EH (cell line): ENCODE measurements at places on chromosomes 5 and 9.

DNA sequence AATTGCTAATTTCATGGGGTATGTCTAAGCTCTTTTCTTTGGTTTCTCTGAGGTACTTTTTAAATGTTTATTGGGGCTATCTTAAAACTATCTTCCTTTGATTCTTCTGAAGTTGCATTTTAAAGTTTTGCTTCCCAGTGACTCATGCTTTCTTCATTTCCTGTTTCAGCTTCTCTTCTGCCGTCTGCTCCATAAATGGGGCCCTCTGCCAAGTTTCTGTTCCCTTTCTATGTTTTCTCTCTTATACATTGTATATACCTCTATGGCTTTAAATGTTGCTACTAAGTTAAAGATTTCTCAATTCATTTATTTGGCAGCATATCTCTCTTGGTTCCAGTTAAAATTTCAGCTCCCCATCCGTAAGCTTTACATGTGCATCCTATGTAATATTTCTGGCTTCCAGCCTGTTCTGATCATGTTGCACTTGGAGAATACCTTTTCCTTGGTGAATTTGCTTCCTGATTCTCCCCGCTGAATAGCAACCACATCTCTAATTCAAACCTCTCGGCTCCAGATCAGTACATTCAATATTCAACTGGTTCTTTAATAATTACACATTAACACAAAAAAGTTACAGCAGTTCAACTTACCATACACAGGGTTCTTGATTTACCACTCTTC, 125.3 kb downstream of the ST8SIA4 start:
- peak; percentile 83 for DNase-seq

DNA sequence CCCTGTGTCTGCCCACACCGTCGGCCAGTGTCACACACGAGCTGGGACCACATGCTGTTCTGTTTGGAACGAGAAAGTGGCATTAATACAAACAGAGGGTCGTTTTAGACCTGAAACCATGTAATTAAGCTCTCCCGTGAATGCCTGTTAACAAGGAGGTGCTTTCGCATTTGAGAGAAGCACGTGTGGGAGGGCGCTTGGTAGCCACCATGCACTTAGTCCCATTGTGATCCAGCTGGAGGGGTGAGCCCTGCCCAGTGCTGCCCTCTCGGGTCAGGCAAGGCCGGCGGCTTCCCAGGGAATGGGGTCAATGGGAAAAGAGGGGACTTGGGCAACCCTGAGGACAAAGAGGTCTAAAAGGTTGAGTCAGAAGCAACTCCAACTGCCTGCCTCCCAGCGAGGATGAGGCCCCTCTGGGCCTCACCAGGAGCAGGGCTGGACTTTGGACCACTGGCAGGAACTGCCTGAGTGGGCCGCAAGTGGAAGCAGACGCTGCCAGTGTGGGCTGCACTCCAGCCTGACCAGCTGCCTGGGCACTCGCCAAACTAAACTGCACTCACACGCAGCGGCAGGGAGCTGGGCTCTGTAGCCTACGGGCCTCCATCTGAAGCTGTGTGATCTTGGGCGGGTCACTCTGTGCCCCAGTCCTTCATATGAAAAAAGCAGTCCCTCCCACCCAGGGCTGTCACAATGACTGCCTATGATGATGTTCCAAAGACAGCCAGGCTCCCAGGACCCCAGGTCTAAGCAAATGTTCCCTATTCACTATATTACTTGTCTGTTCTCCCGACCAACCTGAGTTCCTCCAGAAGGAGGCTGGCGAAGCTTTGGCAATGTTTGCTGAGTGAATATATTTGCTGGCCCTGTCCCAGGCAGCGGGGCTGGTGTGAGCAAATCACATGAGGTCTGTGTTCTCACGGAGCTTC, 195.7 kb downstream of the CDK5RAP2 start:
- peak; percentile 68 for DNase-seq

DNA sequence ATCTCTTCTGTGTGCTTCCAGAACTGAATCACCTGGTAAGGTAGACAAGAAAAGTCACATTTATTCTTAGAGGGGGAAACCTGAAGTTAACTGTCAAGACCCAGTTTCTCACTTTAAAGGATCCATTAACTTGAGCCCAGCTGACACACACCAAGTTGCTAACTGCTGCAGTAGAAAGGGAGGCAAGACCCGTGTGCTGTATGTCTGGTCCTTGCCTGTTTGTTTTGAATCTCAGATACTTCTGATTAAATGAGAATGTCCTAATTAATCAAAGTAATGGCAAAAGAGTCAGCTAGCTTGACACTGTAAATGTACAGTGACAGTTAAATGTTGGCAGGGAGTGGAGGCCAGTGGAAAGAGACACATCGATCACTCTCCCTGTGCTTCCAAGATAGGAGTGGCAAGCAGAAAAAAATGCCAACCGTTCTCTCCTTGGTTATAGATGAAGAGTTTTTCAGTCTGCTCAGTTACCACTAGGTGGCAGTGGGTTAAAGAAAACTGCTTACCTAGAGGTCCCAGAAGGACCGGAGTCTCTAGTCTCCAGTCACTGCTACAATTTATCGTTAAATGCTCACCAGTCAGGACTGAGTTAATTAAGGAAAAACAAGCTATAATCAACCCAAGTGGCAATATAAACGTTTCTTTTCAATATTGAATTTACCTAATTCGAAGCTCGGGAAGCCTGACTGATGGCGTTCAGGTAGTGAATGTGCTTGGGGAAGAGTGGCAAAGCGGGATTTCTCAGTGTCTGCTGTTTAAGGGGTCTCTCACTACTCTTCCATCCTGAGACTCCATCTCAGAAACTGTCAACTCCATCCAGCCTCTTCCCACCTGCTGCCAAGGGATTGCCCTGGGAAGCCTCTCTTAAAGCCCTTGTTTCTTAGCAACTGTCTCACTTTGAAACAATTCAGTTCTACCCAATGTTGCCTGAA, 18.4 kb downstream of the LSM11 start:
- peak; percentile 74 for DNase-seq

- DNase-seq, result no peak
These were observed 34.4 kb downstream of the CFAP90 start for GRCh38 chr5:7816535-7816901.

- DNase-seq, result no peak
These were observed 82.2 kb downstream of the SHB start for GRCh38 chr9:37986771-37987258.

DNA sequence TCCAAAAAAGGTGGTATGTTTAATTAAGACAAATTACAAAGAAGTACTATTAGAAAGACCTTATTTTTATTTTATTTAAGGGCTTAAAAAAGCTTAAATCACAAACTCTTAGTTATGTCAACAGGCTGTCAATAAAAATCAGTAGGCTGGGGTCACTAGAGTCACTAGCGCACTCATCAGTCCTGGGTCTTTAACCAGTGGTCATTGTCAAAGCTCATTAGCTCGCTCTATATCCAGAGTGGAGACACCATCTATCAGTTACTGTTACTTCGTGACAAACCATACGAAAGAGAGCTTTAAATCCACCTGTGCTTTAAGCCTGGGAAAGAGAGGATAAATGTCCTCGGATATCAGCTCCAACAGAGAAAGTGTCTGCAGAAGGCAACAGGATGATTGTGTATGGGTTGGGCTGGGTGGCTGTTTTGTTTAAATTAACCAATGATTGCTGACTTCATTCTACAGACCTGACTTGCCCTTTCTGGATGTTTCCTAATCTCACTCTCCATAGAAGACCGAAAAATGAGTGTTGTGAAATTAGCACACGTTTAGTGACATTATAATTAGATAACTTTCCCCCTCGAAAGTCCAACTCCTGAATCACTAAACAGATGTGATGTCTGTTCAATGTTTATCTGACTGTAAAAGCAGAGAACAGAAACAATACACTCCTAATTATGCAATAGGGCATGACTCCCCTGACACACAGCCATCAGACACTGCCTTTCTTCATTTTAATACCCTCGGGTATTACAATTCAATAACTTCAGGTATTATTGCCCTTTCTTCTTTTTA, 123.6 kb upstream of the TNPO1 start:
- DNase-seq, result peak; percentile 4

GRCh38 chr5:14497311-14497710, 84.3 kb upstream of the OTULINL start:
- no peak for DNase-seq

- DNase-seq, result no peak
These were observed 42.4 kb downstream of the FYB1 start for GRCh38 chr5:39176759-39177630.

DNA sequence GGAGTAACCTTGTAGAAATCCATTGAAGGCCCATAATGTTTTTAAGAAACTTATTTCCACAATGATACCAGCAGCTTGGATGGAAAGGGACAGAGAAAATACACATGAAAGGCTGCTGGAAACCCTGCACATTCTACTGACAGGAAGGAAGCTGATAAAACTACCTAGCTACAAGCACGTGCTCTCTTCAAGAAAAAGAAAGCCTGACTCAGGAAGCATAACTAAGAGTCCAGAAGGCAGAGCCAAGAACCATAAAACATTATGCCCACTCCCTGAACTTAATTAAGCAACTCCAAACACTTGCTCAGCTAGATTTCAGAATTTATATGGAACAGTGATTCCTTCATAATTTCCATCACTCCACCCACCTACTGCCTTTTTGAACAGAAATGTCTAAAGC, 430.8 kb downstream of the SEMA5A start:
- DNase-seq, result peak; percentile 26

- DNase-seq, result peak; percentile 21
These were observed 376.1 kb downstream of the BRINP1 start for GRCh38 chr9:118992813-118993794.

DNA sequence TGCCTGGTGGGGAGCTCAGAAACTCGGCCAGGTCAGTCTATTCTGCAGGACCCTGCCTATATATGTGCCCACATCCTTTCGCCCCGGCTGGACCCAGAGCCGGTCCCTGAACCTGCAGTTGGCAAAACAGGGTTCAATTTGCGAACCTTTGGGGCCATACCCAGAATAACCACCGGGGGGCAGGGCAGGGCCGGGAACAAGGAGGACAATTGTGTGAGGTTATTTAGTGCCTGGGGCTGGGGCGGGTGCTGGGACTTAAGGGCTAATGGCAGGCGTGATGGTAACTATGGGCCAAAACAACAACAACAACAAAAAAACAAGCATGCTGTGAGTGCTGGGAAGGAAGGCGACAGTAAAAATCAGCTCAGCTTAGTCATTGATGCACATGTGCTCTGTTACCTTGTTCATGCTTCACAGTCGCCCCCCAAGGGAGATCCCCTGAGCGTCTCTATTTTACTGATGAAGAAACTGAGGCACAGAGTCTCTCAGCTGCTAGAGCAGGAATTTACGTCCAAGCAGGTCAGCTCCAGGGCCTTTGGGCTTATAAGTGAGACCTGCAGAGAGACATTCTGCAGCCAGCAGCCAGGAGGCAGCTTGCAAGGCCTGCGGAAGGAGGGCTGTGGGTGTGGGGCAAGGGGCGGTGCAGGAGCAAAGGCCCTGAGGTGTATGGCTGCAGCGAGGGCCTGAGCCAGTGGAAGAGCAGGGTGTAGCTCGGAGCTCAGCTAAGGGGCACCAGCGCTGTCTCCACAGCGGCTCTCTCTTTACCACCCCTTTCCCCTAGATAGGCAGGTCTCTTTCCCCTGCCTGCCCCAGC, 106.0 kb downstream of the PHF2 start:
- peak; percentile 50 for DNase-seq
